ENCODE measurements at places on chromosomes 6 and 20. TPM values are rescaled to one million over a fixed set of nuclear protein-coding genes. Genes with fewer than 3 reads are reported as not detected.

Gene CALHM6
- total RNA-seq, result 4.8 TPM

DNA sequence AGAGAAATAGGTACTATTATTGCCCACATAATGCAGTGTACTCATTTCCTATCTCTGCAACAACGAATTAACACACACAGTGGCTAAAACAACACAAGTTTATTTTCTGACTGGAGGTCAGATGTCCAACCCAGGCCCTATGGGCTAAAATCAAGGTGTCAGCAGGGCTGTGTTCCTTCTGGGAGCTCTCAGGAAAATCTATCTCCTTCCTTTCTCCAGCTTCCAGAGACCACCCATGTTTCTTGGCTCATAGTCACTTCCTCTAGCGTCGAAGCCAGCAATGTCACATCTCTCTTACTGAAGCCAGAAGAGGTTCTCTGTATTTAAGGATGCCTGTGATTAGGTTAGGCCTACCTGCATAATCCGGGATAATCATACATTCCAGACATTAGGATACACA is 60.9 kb upstream of the TOP1 start:
- no peak for DNase-seq

GRCh38 chr6:88815491-88815890 is 147.9 kb downstream of the RNGTT start:
- no peak for DNase-seq

DNA sequence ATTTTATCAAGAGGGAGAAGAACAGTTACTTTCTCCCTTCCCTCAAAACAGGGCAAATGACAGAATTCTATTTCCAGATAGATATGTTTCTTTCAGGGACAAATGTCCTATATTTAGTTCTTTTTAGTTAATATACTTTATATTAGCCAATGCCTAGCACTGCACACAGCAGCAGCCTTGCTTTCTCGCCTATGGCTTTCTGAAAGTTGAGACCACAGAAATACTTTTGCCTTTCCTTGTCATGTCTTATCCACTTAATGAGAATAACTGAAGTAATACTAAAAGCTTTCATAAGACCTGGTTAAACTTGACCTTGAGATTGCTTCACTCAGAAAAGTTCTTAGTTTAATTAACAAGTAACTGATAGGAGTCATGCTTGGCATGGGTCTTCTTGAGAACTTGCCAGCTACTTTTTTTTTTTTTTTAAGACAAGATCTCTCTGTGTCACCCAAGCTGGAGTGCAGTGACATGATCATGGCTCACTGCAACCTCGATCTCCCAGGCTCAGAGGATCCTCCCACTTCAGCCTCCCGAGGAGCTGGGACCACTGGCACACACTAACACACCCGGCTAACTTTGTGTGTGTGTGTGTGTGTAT is 159.3 kb downstream of the CDKAL1 start:
- no peak for DNase-seq

GRCh38 chr20:52340036-52340634 is 148.6 kb upstream of the ZFP64 start:
- DNase-seq, result no peak

DNA sequence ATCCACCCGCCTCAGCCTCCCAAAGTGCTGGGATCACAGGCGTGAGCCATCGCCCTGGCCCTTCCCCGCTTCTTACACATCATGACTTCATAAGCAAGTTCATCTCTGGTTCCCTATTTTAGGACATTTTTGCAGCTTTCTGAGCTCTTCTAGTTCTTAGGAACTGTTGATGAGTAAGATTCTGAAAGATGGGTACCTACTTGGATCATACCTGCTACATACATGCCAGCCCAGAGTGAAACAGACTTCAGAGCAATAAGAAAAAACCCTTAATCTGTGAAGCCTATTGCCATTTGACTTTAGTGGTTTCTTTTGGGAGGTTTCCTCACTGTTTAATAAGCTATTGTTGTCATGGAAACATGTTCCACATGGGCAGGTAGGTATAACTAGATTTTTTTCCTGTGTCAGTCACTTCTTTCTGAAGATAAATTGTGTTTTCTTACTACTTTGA is 27.9 kb upstream of the TMEM217 start:
- no peak for DNase-seq

Gene KCNK16
- not detected for total RNA-seq

GRCh38 chr20:60254901-60255411 is 296.7 kb downstream of the CDH26 start:
- DNase-seq, result no peak

GRCh38 chr6:151388236-151388635 is 3.1 kb downstream of the ZBTB2 start:
- no peak for DNase-seq

DNA sequence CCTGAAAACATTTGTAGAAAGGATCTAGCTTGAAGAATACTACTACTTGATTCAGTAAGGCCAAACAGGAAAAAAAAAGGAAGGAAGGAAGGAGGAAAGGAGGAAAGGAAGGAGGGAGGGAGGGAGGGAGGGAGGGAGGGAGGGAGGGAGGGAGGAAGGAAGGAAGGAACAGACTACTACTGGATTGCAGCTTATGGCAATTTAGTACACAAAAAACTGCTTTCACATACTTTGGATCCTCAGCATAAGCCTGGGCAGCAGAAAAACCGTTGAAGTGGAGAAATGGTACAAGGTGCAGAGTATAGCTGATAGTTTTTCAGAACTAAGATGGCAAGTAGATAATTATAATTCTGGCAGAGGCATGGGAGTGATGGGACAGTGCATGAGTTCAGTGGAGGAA is 201.6 kb downstream of the BTBD9 start:
- no peak for DNase-seq

Measured in mucosa of gallbladder (tissue), 1 donor.